HepG2 (cell line): ENCODE measurements at places on chromosomes 7 and 10. TPM values are rescaled to one million over a fixed set of nuclear protein-coding genes. Genes with fewer than 3 reads are reported as not detected.

AKR1D1 gene
- 37.0 and 59.5 TPM in 2 replicates for total RNA-seq

NODAL gene
- total RNA-seq, result 0.24 TPM in 1 of 2 replicates, not detected in the other

RAB19 gene
- 0.31 and 0.36 TPM in 2 replicates for total RNA-seq

ZPBP gene
- total RNA-seq, result not detected in 2 replicates

PANK1 gene
- 33.3 and 46.5 TPM in 2 replicates for total RNA-seq

XRCC2 gene
- total RNA-seq, result 13.2 and 14.5 TPM in 2 replicates

OR6B1 gene
- total RNA-seq, result not detected in 2 replicates

PPA1 gene
- 250 and 371 TPM in 2 replicates for total RNA-seq

SPDYE2B gene
- not detected in 2 replicates for total RNA-seq

SUGCT gene
- 22.2 and 23.6 TPM in 2 replicates for total RNA-seq

IL15RA gene
- total RNA-seq, result 0.53 and 0.66 TPM in 2 replicates

EPHA1 gene
- 7.7 and 17.1 TPM in 2 replicates for total RNA-seq

IGF2BP3 gene
- total RNA-seq, result 37.7 and 51.2 TPM in 2 replicates

CALML3 gene
- not detected in 2 replicates for total RNA-seq

ZFAND2A gene
- total RNA-seq, result 140 and 171 TPM in 2 replicates

- peak; percentile 88 for DNase-seq
These were observed 2.0 kb upstream of the TNRC18 start for GRCh38 chr7:5425507-5426225.

- peak; percentile 16 for DNase-seq
These were observed 28.1 kb upstream of the CDH23 start for GRCh38 chr10:71368643-71369042.

GRCh38 chr7:26729150-26729775 lies 135.1 kb downstream of the SKAP2 start:
- DNase-seq, result no peak

GRCh38 chr7:18796216-18796615 lies 300.7 kb downstream of the HDAC9 start:
- DNase-seq, result no peak

GRCh38 chr7:31497516-31497915 lies 16.4 kb upstream of the ITPRID1 start:
- no peak for DNase-seq

- DNase-seq, result no peak
These were observed 949 bp upstream of the CLIP2 start for GRCh38 chr7:74288034-74288881.

DNA sequence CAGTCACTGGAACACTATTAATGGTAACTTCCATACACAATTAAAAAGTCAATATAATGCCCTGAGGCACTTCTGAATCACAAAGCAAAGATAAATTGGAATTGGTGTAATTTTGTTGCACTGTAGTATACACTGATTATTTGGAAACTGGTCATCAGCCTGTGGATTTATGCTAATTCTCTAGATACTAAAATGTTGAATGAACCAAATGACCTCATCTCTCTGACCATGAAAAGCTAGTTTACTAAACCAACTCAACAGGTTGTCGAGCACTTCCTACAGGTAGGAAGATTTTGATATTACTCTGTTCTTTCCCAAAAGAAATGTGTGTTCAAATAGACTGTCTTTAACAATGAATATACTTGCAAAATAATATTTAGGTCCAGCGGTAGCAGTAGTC lies 5.3 kb downstream of the NRP1 start:
- DNase-seq, result no peak

- DNase-seq, result peak; percentile 84
These were observed at the start of gene MAT1A for GRCh38 chr10:80289451-80290287. Gene MAT1A, minus strand, starts transcription at chr10:80289658. Its CDS starts 235 bp downstream, at chr10:80289423.

GRCh38 chr7:41156268-41156667 lies 546.6 kb downstream of the INHBA start:
- no peak for DNase-seq

DNA sequence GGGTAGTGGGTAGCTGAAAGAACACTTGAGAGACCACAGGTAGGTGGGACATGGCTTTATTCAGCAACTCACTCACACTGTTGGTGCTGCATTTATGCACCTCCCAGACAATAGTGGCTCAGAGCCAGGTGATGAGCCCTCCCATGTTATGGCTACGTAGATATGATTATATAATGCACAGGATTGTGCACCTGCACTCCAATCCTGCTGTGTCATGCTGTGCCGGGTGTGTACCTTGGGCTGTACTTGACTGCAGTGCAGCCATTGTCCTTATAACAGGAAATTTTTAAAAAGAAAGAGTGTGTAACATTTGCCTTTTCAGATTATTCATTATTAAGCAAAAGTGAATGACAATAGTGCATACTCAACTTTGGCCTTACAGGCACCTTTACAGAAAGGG lies 366.1 kb upstream of the BMPER start:
- DNase-seq, result no peak

DNA sequence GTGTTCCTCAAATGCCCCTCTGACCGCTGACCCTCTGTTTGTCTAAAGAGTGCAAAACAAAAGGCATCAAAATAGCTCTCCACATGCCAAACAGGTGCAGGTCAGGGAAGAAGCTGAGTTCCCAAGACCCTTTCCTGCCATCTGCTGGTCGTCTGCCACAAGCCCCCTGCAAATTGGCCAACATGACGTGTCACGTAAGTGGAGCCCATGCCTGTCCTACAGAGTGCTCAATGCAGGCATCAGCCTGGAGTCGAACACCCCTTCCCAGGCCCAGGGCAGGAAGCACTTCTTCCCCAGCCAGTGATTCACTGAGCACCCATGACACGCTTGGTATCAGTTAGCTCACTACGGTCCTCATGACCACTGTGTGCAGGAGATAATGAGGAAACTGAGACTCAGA lies 14.1 kb downstream of the TMEM72 start:
- peak; percentile 60 for DNase-seq

- no peak for DNase-seq
These were observed 46.1 kb downstream of the CAMK2B start for GRCh38 chr7:44279286-44279685.

- DNase-seq, result no peak
These were observed 108.1 kb downstream of the SNX13 start for GRCh38 chr7:17832242-17832641.

- DNase-seq, result no peak
These were observed 10.7 kb downstream of the HECTD2 start for GRCh38 chr10:91420868-91421267.

DNA sequence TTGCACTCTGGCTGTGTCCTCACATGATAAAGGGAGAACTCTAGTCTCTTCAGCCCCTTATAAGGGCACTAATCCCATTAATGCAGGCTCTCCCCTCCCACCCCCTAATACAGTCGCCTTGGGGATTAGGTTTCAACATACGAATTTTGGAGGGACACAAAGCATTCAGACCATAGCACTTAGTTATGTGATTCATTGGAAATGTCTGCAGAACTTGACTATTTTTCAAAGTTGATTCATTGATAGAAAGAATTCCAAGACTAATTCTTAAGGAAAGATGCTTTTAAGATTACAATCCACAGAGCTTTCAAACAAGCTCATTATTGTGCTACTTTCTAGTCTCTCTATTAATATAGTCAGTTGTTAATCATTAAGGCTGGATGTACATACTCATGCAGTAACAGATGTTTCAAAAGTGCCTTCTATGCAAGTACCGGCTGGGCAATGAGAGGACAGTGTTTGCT lies 85.3 kb upstream of the RPA3 start:
- DNase-seq, result no peak

DNA sequence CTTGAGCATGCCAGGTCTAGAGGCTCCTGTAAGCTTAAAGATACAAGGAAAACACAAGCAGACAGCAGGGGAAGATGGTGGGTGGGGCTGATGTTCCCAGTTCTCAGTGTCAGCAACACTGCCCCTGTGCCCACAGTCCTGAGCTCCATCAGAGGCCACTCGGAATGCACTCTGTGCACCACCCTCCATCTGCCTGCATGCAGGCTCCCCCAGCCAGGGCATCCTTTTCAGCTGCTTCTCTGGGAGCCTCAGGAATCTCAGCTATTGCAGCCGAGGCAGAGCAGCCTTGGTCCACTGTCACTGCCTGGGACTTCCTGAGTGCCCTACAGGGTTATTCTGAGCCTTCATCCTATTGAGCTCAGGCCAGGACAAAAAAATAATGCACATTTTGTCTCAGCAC lies 22.2 kb downstream of the LBX1 start:
- DNase-seq, result no peak

GRCh38 chr7:112331492-112331891 lies 118.8 kb upstream of the IFRD1 start:
- DNase-seq, result peak; percentile 63

DNA sequence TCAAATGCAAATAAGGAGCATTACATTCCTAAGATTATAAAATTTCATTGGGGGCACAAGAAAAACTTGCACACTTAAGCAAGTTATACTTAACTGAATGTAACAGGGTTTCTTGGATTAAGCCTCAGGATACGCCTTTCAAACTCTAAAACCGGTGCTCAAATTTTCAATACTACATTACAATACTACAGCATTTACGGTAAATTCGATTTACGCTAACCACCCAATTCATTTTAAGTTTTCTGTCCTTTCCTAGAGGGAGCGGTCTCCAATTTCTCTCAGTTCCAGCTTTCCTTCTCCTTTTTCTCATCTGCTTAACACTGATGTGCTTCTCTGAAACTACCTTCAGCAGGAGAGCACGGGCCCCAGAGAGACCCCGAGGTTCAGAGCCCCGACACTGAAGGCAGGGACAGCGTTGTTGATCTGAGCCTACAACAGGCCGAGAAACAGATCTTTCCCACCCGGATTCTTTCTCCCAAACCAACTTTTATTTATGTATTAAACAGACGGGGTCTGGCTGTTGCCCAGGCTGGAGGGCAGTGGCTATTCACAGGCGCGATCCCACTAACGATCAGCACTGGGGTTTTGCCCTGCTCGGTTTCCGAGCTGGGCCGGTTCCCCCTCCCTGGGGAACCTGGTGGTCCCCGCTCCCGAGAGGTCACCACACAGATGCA lies 798 bp downstream of the ZNF425 start:
- no peak for DNase-seq

DNA sequence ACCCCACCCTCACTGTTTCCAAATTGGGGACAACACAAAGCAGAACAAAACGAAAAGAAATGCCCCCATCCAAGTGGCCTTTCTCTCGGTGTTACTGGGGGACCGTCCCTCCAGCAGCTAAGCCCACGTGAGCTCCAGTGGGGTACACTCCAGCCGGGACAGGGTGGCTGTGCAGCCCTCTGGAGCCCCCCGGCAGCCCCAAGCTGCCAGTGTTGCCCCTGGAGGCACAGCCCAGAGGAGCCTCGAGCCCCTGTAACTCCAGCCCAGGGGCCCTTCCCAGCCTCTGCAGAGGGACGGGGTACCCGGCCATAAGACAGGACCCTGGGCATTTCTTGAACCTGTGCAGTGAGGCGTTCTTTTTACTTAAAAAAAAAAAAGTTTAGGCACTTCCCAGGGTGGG lies 124.5 kb upstream of the KCTD7 start:
- DNase-seq, result no peak

GRCh38 chr10:82538272-82538671 lies 663.3 kb downstream of the NRG3 start:
- no peak for DNase-seq

- DNase-seq, result no peak
These were observed 270.9 kb downstream of the GLRX3 start for GRCh38 chr10:130407052-130407451.

DNA sequence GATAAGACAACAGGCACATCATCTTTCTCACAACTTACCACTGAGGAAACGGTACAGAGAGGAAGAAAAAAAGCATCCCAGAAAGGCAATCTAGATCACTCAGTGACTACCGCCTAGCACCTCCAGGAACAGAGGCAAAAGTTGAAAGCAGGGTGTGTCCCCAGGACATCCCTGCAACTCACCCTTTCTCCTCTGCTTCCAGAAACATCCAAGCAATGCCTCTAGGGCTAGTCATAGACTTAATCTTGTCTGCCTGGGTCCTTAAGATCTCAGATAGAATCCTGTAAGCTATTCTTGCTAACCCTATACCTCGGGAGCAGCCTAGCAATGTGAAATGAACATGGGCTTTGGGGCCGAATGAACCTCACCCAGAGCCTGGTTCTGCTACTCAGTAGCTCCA lies 18.8 kb upstream of the PDCD4 start:
- DNase-seq, result no peak

GRCh38 chr10:62047960-62048383 lies 146.5 kb downstream of the ARID5B start:
- peak; percentile 25 for DNase-seq

GRCh38 chr7:90250601-90251303 lies 5.8 kb downstream of the CFAP69 start:
- DNase-seq, result no peak

DNA sequence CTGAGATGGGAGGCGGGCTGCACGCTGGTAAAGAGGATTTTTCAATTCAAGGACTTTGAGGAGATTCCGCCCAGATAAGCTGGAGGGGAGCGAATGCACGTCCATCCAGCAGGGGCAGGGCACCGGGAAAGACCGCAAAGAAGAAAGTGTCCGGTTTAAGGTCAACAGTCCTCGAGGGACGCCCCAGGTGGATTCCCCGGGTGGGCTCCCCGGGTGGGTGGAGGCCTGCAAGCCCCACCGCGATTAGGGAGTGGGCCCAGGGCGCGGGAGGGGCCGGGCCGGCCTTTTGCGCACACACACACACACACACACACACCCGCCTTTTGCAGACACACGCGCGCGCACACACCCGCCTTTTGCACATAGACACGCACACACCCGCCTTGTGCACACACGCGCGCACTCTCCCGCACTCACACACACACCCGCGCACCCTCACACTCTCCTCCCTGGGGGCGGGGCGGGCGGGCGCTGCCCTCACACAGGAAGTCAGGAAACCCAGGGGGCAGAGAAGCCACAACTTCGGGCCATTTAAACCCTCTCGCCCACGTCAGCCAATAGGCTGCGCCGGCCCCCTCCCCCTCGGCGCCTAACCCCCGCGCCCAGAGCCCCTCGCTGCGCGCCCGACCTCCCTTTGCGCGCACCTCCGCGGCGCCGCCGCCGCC lies 615 bp downstream of the ARHGAP12 start:
- DNase-seq, result peak; percentile 74
